ENCODE measurements at places on chromosomes 4 and X. TPM values are rescaled to one million over a fixed set of nuclear protein-coding genes. Genes with fewer than 3 reads are reported as not detected.

The SPANXB1 gene
- total RNA-seq, result not detected

The FAM47A gene
- not detected for total RNA-seq

- H3K4me1 ChIP-seq, result no peaks in the 10 kb centered on the region
- no peak overlapping the region for H3K27ac ChIP-seq
- H3K27me3 ChIP-seq, result no peaks in the 10 kb centered on the region
- no peak overlapping the region for H3K4me3 ChIP-seq
Measured at GRCh38 chr4:20847124-20847747, 147.0 kb downstream of the PACRGL start.

The PDCL2 gene
- not detected for total RNA-seq

The RASL11B gene
- 0.19 TPM for total RNA-seq

- no peaks in the 10 kb centered on the region for H3K27me3 ChIP-seq
- peak overlapping the region; percentile 9 for H3K27ac ChIP-seq
- peaks cover 5% of the 10 kb centered on the region for H3K4me1 ChIP-seq
- H3K36me3 ChIP-seq, result peaks cover 18% of the 10 kb centered on the region
Measured at GRCh38 chr4:94650134-94650495, 107.6 kb upstream of the BMPR1B start.

DNA sequence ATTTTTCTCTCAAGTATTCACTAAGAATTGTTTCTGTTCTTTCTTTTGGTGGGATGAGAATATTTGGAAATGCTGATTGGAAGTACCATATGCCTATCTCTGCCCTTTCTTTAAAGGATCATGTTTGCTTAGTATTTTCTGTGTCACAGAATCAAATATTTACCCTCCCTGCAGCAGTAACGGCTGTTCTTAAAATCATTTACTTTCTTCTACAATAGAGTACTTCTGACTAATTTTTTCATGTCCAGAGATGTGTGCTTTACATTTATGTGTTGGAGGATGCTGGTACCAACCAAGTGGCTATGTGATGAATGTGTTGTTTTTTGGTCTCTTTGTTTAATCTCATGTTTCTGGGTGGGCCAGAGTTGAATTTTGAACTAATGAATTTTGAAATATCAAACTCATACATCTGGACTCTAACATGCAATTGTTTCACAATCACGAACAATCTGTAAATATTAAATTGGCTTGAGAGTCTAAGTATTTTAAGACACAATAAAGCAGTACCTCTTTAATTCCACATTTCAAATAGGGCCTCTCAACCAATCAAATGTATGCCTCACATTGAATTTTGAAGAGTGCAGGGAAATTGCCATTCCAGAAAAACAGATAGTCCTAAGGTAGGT is 59.4 kb upstream of the ARSJ start:
- peaks cover 8% of the 10 kb centered on the region for H3K4me1 ChIP-seq
- H3K27me3 ChIP-seq, result no peaks in the 10 kb centered on the region
- H3K27ac ChIP-seq, result no peak overlapping the region
- DNase-seq, result no peak

DNA sequence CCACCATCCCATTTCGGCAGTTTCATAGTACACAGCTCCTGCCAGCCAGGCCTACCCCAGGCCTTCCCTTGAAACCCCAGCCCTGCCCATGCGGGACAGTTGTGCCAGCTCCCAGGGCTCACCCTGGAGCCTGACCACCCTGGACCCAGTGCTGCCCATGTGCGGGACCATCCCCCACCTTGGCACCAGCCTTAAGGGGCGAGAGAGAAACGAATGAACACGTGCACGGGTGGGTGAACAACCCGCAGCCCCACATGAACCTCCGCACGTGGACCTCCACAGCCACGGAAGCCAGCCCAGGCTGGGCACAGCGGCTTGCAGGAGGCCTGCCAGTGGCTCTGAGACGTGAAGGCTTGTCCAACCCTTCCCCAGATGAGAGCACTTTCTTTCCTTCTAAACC is 76.0 kb upstream of the MXD4 start:
- H3K36me3 ChIP-seq, result no peaks in the 10 kb centered on the region
- H3K27ac ChIP-seq, result no peak overlapping the region
- no peaks in the 10 kb centered on the region for H3K27me3 ChIP-seq
- DNase-seq, result peak; percentile 19

The DGAT2L6 gene
- total RNA-seq, result not detected

- no peak for DNase-seq
- H3K27me3 ChIP-seq, result no peaks in the 10 kb centered on the region
- H3K27ac ChIP-seq, result no peak overlapping the region
- no peaks in the 10 kb centered on the region for H3K36me3 ChIP-seq
Measured at GRCh38 chrX:23802431-23802830, 19.5 kb downstream of the SAT1 start.

DNA sequence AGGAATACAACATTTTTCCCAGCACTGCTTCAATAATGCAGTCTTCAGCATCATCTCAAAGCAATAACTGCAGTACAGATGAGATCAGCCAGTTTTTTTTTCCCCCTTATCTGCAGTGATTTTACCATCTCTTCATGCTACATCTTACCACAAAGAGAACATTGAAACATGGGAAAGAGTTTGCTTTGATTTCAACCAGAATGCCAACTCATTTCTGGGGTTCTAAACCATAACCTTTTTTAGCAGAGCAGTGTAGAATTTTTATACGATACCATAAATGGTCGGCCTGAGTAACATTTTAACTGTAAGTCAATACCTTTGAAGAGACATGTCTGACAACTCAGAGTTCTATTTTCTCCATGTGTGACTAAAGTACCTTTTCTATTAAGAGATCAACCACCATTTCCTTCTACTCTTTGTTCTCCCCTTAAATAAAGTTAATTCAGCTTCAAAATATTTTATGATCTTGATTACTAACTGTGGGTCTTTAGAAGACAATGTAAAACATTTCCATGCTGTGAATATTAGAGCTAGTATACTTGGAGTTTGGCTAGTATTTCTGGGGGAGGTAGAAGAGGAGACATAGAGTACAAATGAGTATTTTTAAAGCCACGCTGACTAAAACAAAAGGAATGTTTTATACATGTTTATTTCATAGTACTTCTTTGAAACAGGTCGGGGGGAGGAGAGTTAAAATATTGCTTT is 69.1 kb downstream of the TET2 start:
- no peaks in the 10 kb centered on the region for H3K4me1 ChIP-seq
- H3K36me3 ChIP-seq, result no peaks in the 10 kb centered on the region
- DNase-seq, result no peak
- H3K27ac ChIP-seq, result no peak overlapping the region
- H3K4me3 ChIP-seq, result no peak overlapping the region

- DNase-seq, result no peak
- H3K27ac ChIP-seq, result no peak overlapping the region
- peaks cover 16% of the 10 kb centered on the region for H3K4me1 ChIP-seq
- H3K4me3 ChIP-seq, result no peak overlapping the region
- H3K36me3 ChIP-seq, result no peaks in the 10 kb centered on the region
Measured at GRCh38 chr4:140645614-140646412, 77.1 kb upstream of the UCP1 start.

GRCh38 chr4:114668577-114668976 is 70.0 kb downstream of the UGT8 start:
- no peaks in the 10 kb centered on the region for H3K4me1 ChIP-seq
- no peak overlapping the region for H3K27ac ChIP-seq
- H3K4me3 ChIP-seq, result no peak overlapping the region
- no peak for DNase-seq
- no peaks in the 10 kb centered on the region for H3K27me3 ChIP-seq

GRCh38 chr4:146510942-146511341 is 10.8 kb downstream of the SLC10A7 start:
- no peak overlapping the region for H3K4me3 ChIP-seq
- H3K27ac ChIP-seq, result no peak overlapping the region
- no peak for DNase-seq
- peaks cover 12% of the 10 kb centered on the region for H3K36me3 ChIP-seq

DNA sequence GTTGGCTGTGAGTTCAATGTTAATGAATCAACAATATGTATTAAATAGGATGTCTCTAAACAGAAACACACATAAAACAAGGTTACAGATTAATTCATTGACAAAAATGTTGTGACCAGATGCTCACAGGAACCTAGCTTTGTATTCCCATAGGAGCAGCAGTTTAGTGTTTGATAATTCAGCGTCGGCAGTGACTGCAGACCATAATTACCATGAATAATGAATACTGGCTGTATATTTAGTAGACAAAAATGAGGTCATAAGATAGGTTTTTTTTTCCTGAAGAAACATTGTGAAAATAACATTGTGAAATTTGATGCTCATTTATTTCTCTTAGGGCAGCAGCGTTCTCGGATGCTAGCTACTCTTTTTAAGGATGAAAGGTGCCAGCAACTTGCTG is 27.8 kb downstream of the COPS4 start:
- no peaks in the 10 kb centered on the region for H3K27me3 ChIP-seq
- H3K4me3 ChIP-seq, result no peak overlapping the region
- H3K4me1 ChIP-seq, result no peaks in the 10 kb centered on the region
- H3K27ac ChIP-seq, result no peak overlapping the region
- H3K36me3 ChIP-seq, result peaks cover 27% of the 10 kb centered on the region
- DNase-seq, result no peak

Data from liver (tissue), 10 donors.